ENCODE measurements at places on chromosomes 6 and 20.

GRCh38 chr6:47134476-47135189, 92.5 kb upstream of the ADGRF1 start:
- no peak for DNase-seq

- no peak for DNase-seq
Observed at GRCh38 chr6:126826166-126826714, 292.2 kb upstream of the RSPO3 start.

- no peak for DNase-seq
Observed at GRCh38 chr6:79230149-79230548, 4.3 kb downstream of the HMGN3 start.

DNA sequence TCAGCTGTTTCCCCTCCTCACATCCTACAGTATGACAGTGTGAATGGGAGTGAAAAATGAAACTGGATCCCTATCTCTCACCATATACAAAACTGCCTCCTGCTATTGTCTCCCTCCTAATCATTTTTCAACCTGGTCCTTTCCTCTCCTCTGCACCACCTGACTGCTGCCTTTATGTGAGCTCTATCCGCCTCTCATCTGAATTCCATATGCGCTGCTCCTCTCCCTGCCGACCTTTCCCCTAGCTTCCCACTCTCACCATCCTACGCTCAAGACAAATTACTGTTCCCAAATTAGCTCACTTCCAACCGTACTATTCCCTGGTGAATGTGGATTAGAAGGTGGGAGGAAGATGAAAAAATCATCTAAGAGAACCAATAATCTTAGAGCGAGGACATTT, 148.4 kb upstream of the FBXL4 start:
- DNase-seq, result no peak

DNA sequence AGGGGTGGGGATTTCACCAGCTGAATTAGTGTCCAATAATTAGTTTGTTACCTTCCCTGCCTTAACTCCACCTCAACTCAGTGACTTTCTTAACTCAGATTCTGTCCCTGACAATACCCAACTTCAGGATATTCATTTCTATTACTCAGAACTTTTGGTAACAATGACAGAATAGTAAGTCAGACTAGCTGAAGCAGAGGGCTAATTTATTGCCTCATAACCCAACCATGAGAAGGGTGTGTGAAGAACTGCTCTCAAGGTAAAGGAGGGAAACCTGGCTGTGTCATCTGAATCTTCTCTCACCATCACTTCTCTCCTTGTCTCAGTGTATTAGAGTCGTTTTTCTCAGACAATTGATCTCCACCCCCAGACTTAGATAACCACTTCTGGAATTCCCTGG, 1.2 kb upstream of the PI3 start:
- DNase-seq, result no peak

Data from B cell (primary cell).